IMR-90 (cell line): ENCODE measurements at places on chromosomes 16 and 17.

- no peak for DNase-seq
These were observed 745.2 kb downstream of the WWOX start for GRCh38 chr16:78844682-78845081.

DNA sequence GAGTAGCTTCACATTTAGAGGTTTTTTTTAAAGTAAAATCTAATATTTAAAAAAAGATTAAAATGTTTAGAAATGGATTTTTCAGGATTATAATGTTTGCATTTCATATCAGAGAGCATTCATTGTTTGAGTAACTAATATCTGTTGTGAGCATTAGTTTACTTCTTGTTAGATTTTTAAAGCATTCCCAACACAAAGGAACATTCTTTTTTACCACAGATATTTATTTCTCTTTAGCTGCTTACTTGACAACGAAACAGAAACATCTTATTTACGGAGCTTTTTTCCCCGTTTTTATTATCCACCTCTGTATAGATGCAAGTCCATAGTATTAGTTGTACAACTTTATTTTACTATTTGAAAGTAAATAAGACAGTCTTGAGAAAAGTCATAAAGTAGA lies 53.0 kb downstream of the NFAT5 start:
- no peak for DNase-seq

GRCh38 chr17:66359351-66359750 lies 56.9 kb downstream of the PRKCA start:
- no peak for DNase-seq

GRCh38 chr16:66365651-66366050 lies 840 bp upstream of the CDH5 start:
- DNase-seq, result peak; percentile 20
